Smooth muscle cell of the brain vasculature (primary cell): ENCODE measurements at places on chromosomes 11 and 22.

- DNase-seq = no peak
These were observed 264.5 kb upstream of the SORL1-AS1 start for GRCh38 chr11:121717296-121717695.

GRCh38 chr11:103530257-103530656, 421.0 kb downstream of the DYNC2H1 start:
- DNase-seq = no peak

- no peak for DNase-seq
These were observed 705 bp downstream of the UNC93B1 start for GRCh38 chr11:68002938-68003845.

DNA sequence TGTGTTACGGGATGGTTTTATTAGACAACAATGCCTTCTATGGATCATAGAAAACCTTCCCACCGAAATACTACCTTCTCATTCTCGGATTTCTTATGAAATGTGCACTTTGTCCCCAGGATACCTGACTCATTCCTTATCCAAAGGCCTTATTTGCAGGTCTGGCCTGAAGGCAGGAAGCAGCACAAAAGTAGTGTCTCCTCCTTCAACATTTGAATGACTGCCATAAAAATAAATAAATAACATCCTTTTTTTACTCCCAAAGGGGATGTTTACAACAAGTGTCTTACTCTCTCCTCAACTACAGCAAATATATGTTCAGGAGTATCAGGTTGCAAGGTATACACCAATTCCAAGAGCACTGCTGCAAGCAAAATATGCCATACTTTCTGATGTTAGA, 41.6 kb upstream of the PAK1 start:
- no peak for DNase-seq

DNA sequence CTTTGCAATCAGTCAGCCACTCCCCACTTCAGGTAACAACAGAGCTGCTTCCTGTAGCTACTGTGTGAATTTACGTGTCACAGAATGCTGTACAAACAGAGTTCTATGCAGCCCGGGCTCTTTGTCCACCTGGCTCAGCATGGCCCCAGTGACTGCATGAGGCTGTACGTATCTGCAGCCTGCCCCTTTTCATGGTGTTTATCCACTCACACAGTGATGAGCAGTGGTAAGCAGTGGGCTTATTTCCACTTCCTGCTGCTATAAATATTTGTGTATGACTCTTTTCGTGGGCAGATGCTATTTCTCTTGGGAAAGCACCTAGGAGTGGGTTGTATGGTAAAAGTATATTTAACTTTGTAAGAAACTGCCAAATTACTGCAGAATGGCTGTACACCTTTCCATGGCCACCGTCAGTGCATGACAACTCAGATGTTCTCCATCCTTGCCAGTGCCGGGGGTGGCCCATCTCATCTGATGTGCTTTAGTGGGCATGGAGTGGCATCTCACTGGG, 43.3 kb downstream of the MYEOV start:
- no peak for DNase-seq

DNA sequence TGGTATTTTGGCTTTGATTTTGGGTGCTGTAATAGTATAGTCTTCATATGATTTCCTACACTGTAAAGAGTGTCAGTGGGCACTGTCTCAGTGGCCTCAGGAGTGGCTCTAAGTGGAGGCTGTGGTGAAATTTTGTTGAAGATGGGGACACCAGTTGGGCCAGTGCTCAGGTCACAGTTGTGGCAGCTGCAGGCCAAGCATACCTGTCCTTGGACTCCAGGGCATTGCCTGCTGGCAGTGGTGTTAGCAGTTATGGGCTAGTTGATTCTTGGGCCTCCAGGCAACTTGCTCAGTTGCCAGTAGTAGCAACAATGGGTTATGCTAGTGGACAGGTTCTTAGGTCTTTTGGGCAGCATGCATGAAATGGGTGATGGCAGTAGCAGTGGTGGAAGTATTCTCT, 39.2 kb upstream of the SLC22A25 start:
- DNase-seq = no peak

DNA sequence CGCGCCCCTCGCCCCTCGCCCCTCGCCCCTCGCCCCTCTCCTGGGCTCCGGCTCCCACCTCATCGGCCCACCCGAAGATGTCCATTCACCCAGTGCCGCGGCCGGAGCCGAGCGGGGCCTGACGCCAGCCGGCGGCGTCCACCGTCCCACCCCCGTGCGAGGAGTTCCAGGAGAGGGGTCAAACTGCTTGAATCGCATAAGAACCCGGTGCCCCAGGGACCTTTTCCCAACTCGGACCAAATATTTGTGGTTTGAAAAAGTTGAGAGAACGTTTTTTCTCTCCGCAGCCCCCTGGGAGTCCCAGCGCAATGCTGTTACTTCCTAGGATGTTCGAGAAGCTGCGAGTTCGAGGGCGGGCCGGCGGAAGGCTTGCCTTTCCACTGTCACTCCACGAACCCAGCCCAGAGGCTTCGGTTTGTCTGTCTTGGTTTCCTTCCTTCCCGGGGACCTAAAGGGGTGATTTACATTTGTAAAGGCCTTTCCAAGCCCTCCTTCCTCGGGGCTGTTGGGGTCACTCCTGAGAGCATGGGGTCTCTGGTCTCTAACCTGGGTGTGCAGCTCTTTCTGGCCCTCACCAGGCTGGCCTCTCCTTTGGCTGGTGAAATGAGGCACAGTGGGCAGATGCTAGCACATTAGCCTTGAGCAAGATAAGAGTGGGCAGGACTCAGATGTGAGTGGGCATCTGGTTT, 38.0 kb downstream of the ETS1 start:
- no peak for DNase-seq

DNA sequence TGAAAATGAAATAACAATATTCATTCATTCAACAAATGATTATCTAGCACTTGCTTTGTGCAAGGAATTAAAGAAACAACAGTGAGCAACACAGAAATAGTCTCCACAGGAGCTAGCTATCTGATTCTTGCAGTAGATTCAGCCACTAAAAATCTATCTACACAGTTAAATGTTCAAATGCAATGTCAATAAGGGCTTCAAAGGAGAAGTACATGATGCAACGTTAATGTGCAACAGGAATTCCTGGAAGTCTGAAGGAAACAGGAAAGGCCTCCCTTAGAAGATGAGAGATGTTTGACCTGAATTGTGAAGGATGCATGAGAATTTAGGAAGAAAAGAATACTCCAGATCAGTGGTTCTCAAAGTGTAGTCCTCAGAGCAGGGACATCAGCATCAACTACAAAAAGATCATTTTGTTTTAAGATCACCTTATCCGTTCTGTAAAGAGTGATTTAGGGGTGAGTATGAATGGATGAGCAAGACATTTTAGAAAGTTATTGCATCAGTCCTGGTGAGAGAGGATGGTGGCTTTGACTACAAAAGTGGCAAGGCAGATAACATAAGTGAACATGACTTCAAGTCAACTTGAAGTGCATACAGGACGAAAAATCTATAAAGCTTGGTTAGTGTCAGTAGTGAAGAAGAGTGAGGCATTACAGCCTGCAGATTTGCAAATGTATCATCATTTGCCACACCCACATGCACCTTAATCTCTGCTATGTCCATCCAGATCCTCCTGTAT, 96.0 kb downstream of the ETS1 start:
- no peak for DNase-seq

DNA sequence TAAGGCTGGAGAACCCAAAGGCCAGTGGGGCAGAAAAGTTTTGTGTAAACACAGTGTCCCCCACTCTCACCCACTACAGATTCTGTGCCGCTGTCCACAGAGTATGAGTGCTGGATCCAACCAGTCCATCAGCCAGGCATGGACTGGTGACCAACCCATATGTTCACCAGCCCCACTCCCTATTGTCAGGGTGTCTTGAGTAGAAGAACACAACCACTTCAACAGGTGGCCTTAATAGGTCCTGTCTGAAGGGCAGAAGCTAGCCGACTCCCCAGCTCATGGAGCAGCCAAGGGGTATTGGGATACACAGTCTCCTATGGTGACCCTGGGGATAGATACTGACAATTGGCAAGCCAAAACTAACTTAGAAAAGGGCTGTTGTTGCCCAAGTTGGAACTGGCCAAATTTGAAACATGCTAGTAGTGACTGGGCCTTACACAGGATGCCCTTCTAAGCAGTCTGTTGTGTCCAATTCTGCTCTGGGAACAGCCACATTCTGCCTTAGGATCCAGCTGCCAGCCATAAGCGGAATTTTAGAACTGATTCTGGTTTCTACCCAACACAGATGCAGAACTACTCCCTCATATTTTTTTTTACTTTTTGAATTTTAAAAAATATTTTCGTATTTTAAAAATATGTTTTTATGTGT, 19.8 kb upstream of the PGM2L1 start:
- DNase-seq = no peak

GRCh38 chr11:92859156-92859690, 110.2 kb upstream of the MTNR1B start:
- DNase-seq = no peak

DNA sequence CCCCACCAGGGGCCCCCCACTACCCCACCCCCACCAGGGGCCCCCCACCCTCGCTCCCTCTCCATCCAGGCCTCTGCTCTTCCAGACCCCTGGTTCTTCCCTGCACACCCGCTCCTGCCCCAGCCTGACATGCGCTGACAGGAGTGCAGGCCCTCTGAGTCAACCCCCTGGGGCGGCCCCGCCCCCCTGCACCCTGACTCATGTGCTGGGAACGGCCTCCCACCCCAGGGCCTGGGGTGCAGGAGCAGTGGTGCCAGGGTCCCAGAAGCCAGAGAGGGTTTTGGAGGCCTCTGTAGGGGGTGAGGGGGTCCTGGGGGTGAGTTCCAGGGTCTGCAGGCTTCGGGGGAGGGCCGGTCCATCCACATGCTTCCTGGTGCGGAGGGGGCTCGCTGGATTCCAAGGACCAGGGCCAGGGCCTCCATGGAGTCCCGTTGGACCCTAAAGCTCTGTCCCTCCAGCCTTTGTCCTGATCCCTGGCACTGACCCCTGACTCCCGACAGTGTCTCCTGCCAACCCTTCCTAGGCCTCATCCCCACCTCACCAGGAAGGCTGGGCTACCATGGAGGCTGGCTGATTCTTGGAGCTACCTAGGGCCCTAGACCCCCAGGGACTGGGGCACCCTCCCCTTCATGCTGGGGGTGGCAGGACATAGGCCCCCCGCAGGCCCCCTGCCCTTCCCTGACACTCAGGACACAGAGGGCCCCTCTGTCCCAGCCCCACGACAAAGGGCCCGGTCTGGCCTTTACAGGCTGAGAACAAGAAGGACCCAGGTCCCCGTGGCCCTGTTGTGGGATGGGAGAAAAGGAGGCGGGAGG, 583 bp upstream of the PKP3 start:
- no peak for DNase-seq

GRCh38 chr11:44083433-44083832, 12.0 kb upstream of the EXT2 start:
- DNase-seq = no peak

DNA sequence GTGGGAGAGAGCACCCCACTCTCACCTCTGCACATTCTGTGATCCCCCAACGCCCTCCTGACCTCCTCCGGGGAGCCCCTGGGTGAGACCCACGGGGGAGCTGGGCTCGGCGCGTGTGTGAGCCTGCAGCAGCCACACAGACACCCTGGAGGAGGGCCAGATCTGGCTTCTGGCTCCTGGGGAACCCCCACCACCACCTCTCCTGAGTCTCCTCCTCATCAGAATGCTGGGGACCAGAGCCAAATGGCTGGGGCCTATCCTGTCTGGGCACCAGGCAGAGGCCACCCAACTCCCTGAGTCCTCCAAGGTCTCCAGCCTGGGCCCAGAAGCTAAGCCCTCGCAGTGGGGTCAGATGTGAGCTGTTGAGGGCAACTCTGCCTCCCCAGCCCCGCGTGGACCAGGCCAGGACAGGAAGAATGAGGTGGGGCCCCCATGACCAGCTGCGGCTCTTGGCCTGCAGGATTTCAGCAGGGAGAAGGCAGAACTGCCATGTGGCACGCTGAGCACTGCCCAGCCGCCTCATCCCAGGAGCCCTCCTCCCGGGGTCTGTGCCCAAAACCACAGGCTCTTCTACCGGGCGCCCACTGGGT, 5.5 kb upstream of the PIM3 start:
- DNase-seq = no peak

DNA sequence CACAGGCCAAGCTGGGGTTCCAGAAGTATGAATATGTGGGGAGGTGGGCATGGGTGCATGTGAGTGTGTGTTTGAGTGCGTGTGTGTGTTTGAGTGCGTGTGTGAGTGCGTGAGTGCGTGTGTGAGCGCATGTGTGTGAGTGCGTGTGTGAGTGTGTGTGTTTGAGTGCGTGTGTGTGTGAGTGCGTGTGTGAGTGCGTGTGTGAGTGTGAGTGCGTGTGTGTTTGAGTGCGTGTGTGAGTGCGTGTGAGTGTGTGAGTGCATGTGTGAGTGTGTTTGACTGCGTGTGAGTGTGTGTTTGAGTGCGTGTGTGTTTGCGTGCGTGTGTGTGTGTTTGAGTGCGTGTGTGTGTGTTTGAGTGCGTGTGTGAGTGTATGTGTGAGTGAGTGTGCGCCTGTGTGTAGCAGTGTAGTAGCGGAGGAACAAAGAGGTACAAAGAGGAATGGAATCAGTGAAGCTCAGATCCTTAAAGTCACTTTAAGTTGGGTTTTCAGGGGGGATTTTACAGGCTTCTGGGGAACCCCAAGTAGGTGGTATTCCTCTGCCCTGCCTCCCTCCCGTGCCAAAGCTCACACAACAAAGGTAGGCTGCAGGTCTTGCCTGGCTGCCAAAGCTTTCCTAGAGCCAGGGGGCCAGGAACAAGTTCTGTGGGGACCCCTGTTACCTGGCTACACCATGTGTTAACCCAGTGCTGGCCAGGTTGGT, 137.1 kb downstream of the KIRREL3 start:
- no peak for DNase-seq

DNA sequence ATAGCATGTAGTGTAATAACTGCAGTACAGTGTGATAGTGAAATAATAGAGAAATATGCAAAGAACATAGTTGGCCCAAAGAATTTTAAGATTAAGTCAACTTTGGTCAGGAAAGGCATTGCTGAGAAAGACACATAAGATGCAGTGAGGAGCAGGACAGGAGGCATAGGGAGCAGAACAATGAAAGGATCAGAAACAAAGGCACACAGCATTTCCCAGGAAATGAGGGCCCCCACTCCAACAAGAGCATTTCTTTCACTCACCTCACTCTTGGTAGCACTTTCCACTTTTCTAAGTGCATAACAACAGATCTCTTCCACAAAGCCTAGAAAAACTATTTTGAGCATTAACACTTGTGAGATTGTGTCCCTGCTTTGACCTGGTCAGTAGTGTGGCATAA, 238.4 kb upstream of the FAT3 start:
- no peak for DNase-seq

- DNase-seq = no peak
These were observed 41.8 kb downstream of the OSBPL5 start for GRCh38 chr11:3123305-3123704.

- no peak for DNase-seq
These were observed at the start of gene SLC17A6 for GRCh38 chr11:22337596-22338485. TSS of gene SLC17A6 (plus strand) at chr11:22338381. CDS start at chr11:22338534, 153 bp downstream.

DNA sequence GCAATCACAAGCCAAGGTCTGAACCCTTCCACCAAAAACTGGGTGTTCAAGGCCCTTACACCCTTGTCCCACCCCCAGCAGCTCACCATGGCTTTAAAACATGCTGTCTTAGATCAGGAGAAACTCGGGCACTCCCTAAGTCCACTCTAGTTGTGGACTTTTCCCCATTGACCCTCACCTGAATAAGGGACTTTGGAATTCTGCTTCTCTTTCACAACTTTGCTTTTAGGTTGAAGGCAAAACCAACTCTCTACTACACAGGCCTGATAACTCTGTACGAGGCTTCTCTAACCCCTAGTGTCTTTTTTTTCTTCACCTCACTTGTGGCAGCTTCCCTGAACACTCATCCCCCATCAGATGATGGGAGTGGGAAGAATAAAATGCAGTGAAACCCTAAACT, 15.0 kb downstream of the HTR3A start:
- DNase-seq = no peak
